ENCODE measurements at places on chromosomes 16 and 17. TPM values are rescaled to one million over a fixed set of nuclear protein-coding genes. Genes with fewer than 3 reads are reported as not detected.

DNA sequence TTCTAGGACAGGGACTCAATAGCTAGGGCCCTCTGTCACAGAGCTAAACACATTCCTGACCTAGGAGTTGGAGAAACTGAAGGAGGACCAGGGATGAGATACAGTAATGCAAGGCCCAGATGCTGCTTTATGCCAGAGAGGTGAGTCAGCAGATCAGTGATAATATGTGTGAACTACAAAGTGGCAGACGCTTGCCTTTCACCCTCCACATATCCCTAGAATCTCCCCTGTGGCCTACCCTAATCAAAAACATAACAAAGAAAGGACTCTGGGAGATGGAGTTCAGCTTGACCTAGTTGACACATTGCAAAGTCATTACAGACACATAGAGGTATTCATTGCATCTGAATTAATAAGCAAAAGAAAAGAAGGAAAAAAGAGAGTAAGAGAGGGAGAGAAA lies 417.6 kb upstream of the DYNLRB2 start:
- H3K4me3 ChIP-seq = no peak overlapping the region
- H3K27ac ChIP-seq = no peak overlapping the region
- no peak for DNase-seq
- H3K27me3 ChIP-seq = no peaks in the 10 kb centered on the region
- H3K36me3 ChIP-seq = no peaks in the 10 kb centered on the region
- H3K4me1 ChIP-seq = no peaks in the 10 kb centered on the region

DNA sequence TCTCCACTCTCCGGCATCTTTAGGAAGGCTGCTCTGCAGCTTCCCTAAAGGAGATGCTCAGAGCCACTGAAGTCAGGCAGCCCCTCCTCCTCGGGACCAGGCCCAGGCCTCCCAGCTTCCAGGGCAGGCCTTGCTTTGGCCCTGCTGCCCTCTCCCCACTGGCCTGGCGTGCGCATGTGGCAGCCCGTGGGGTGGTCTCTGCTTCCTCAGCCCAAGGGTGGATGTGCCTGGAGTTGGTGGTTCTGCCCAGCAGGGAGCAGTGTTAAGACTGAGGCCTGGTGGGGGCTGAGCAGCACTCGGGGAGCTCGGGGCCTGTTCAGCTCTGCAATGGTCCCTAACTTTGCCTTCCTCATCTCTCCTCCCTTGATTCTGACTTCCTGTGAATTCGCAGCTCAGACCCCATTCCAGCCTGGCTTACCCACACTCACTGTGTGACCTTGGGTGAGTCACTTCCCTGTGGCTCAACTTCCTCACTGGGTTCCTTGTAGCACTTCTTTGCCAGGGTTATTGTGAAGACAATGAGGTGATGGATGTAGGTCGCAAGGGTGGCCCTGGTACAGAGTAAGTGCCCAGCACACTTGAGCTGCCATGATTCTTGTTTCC lies 63.2 kb downstream of the NKD1 start:
- H3K36me3 ChIP-seq = no peaks in the 10 kb centered on the region
- H3K27ac ChIP-seq = no peak overlapping the region
- H3K4me3 ChIP-seq = no peak overlapping the region
- no peaks in the 10 kb centered on the region for H3K27me3 ChIP-seq
- H3K4me1 ChIP-seq = no peaks in the 10 kb centered on the region
- DNase-seq = no peak

HOXB13 gene
- not detected for total RNA-seq

ZP2 gene
- not detected for total RNA-seq

GRCh38 chr17:19288453-19288852 lies 51.3 kb downstream of the EPN2 start:
- peaks cover 15% of the 10 kb centered on the region for H3K36me3 ChIP-seq
- no peaks in the 10 kb centered on the region for H3K27me3 ChIP-seq
- no peak overlapping the region for H3K27ac ChIP-seq
- peak; percentile 82 for DNase-seq
- 0 out of 2 replicates have a peak overlapping the region, but pooled peaks have one; percentile 17 for H3K4me3 ChIP-seq

FOXN1 gene
- not detected for total RNA-seq

GRCh38 chr16:50522324-50522723 lies 25.9 kb upstream of the NKD1 start:
- DNase-seq = peak; percentile 3
- no peaks in the 10 kb centered on the region for H3K27me3 ChIP-seq
- no peak overlapping the region for H3K4me3 ChIP-seq

DNAH9 gene
- total RNA-seq = 0.22 TPM

DNA sequence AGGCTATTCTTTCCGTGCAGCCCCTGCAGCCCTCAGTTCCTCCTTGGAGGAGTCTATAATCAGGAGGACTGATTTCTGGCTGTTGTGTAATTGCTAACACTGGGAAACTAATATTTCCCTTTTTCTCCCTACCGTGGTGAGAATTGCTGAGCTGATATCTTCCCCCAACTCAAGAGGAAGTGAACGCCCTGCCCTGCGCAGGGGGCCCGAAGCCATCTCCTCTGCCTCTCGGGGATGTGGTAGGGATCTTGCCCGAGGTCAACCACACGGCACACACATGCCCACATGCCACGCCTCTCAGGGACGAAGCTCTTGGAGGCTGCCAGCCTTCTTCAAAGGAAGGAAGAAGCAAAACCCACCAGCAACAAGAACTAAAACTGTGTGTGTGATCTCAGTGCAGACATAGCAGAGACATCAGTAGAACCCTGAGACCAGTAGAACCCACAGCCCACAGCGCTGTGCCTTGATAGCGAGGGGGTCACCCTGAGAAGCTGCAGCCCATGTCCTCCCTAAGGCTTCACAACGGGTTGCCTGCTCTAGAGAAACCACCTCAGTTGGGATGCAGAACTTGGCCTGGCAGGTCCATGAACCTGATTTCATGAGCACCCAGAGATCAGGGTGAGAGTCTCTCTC lies 8.9 kb upstream of the ULK2 start:
- H3K27me3 ChIP-seq = no peaks in the 10 kb centered on the region
- no peaks in the 10 kb centered on the region for H3K36me3 ChIP-seq
- H3K4me1 ChIP-seq = no peaks in the 10 kb centered on the region
- H3K4me3 ChIP-seq = no peak overlapping the region
- no peak overlapping the region for H3K27ac ChIP-seq

GRCh38 chr17:60230358-60230757 lies 80.6 kb downstream of the CA4 start:
- DNase-seq = no peak
- no peak overlapping the region for H3K27ac ChIP-seq

DNA sequence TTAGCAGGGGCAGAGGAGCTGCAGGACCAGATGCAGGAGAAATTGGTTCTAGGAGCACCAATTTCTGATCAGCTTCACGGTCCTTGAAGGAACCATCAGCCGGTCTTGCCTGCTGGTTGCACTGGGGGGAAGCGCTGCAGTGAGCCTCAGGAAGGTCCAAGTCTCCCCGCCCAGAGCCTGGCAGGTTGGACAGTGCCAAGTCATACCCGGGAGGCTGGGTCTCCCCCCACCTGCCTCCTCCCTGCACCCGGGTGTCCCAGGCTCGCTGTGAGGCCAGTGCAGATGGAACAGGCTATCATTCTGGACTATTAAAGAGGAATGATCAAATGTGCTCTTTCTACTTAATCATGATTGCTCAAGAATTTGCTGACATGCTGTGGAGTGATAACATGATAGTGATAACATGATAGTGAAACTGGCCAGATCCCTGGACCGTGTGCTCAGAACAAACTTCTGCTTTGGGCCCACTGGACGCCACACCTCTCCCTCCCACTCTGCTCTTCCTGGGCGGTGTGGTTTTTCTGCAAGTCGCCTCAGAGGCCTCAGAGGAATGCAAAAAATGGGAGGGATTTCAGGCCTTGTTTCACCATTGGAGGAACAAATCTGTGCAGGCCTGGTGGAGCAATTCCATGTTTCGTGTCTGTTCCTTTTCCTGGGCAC lies 236.0 kb downstream of the IRF8 start:
- H3K27me3 ChIP-seq = no peaks in the 10 kb centered on the region
- H3K4me1 ChIP-seq = no peaks in the 10 kb centered on the region
- H3K27ac ChIP-seq = no peak overlapping the region

GRCh38 chr17:51435641-51436091 lies 175.3 kb downstream of the UTP18 start:
- H3K27me3 ChIP-seq = no peaks in the 10 kb centered on the region
- H3K4me1 ChIP-seq = no peaks in the 10 kb centered on the region
- no peak overlapping the region for H3K4me3 ChIP-seq
- H3K36me3 ChIP-seq = peaks cover 8% of the 10 kb centered on the region
- DNase-seq = peak; percentile 85

TMIGD1 gene
- not detected for total RNA-seq

GRCh38 chr16:60091071-60091470 lies 1357.0 kb upstream of the GOT2 start:
- peaks cover 11% of the 10 kb centered on the region for H3K36me3 ChIP-seq
- no peaks in the 10 kb centered on the region for H3K27me3 ChIP-seq
- no peak for DNase-seq

TMEM238L gene
- total RNA-seq = not detected

DNA sequence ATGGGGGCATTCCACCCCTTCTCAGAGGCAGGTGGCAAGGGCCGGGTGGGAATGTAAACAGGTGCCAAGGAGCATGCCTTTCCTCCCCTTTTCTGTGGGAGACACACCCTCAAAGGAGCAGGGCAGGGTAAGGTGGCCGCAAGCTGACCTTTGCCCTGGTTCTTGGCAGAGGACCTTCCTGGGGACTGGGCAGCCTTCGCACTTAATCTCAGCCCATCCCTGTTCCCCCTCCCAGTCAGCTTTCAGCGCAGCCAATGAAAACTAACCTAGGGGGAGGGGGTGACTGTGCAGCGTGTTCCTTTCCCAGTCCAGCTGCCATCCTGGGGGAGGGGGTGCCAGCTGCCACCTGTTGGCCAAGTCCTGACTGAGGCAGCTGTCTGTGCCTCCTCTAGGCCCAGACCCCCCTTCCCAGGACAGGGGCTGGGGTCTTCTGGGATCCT lies 2.8 kb downstream of the TRAF4 start:
- DNase-seq = peak; percentile 78
- no peak overlapping the region for H3K27ac ChIP-seq
- H3K36me3 ChIP-seq = peaks cover 43% of the 10 kb centered on the region
- peak overlapping the region; percentile 87 for H3K4me3 ChIP-seq

- no peaks in the 10 kb centered on the region for H3K36me3 ChIP-seq
- DNase-seq = peak; percentile 78
Observed at GRCh38 chr17:44587339-44587738, 30.1 kb downstream of the FZD2 start.

- no peaks in the 10 kb centered on the region for H3K36me3 ChIP-seq
- no peak overlapping the region for H3K27ac ChIP-seq
- H3K27me3 ChIP-seq = no peaks in the 10 kb centered on the region
- H3K4me1 ChIP-seq = peaks cover 2% of the 10 kb centered on the region
Observed at GRCh38 chr17:64984851-64985521, 65.7 kb upstream of the LRRC37A3 start.

DNA sequence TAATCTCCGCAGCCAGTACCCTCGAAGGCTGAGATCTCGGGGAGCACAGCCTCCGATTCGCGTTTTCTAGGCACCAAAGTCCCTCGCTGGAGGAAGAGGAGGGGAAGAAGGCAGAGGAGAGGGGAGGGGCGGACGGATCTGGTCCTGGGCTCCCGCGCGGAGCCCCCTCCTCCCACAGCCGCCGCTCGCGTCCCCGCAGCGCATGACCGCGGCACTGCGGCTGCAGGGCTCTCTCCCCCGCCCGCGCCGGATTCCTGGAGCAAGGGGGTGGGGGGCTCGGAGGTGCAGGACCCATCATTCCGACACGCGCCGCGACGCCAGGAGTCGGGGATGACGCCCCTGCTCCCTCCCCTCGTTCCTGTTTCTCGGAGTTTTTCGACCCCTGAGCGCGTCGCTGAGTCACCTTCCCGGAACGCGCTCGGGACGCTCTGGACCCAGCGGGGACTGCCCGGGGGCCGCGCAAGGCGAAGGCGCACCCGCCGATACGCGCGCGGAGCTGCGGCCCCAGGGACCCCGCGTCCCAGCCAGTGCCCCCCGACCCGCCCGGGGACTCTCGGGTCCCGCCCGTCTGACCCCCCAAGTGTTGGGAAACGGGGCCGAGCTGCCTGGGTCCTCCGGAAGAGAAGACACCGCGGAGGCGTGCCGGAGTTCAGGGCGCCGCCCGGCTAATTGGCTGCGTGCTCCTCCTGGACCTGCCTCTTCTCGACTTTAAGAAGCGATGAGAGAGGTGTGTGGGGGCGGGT lies 1.4 kb upstream of the SPHK1 start:
- peaks cover 3% of the 10 kb centered on the region for H3K36me3 ChIP-seq
- DNase-seq = peak; percentile 86
- H3K27ac ChIP-seq = no peak overlapping the region
- 0 out of 2 replicates have a peak, but pooled peaks cover 2% of the 10 kb centered on the region for H3K4me1 ChIP-seq
- H3K4me3 ChIP-seq = peak overlapping the region; percentile 96

KRTAP9-4 gene
- not detected for total RNA-seq

- no peaks in the 10 kb centered on the region for H3K36me3 ChIP-seq
- no peaks in the 10 kb centered on the region for H3K4me1 ChIP-seq
- no peak overlapping the region for H3K27ac ChIP-seq
- DNase-seq = peak; percentile 53
Observed at GRCh38 chr16:2341456-2342447, 1.2 kb upstream of the ABCA3 start.

GRCh38 chr17:63946440-63947363 lies 14.6 kb upstream of the CD79B start:
- DNase-seq = peak; percentile 74
- no peaks in the 10 kb centered on the region for H3K4me1 ChIP-seq
- H3K36me3 ChIP-seq = peaks cover 18% of the 10 kb centered on the region
- no peak overlapping the region for H3K27ac ChIP-seq

GRCh38 chr17:71850812-71851211 lies 270.0 kb upstream of the SOX9 start:
- no peak for DNase-seq
- H3K27ac ChIP-seq = no peak overlapping the region
- H3K4me3 ChIP-seq = no peak overlapping the region
- H3K36me3 ChIP-seq = no peaks in the 10 kb centered on the region
- no peaks in the 10 kb centered on the region for H3K27me3 ChIP-seq

- no peak overlapping the region for H3K4me3 ChIP-seq
- H3K27me3 ChIP-seq = no peaks in the 10 kb centered on the region
- no peaks in the 10 kb centered on the region for H3K36me3 ChIP-seq
- no peak overlapping the region for H3K27ac ChIP-seq
- DNase-seq = no peak
- no peaks in the 10 kb centered on the region for H3K4me1 ChIP-seq
Observed at GRCh38 chr17:3917391-3917931, 1.2 kb upstream of the P2RX1 start.

DNA sequence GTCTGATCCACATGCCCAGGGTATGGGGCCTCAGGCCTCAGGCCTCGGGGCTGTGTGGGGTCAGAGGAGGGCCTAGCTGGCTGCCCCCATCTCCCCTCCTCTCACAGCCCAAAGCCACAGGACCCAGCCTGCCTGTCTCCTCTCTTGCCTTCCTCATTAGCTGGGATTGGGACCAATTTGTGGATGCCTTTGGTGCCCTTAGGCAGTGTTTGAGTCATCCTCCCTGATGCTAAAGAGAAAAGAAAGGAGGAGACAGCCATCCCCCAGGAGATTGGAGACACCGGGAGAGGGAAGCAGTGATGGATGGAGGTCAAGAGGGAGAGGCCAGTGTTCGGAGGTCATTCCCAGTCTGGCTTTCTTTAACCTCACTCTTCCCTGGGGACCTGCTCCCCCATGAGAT lies 23.3 kb upstream of the NOG start:
- H3K27ac ChIP-seq = no peak overlapping the region
- no peak for DNase-seq
- H3K4me3 ChIP-seq = no peak overlapping the region
- no peaks in the 10 kb centered on the region for H3K27me3 ChIP-seq

GRCh38 chr17:57572062-57572461 lies 173.0 kb downstream of the CCDC182 start:
- H3K4me1 ChIP-seq = no peaks in the 10 kb centered on the region
- DNase-seq = no peak
- H3K36me3 ChIP-seq = no peaks in the 10 kb centered on the region
- no peak overlapping the region for H3K4me3 ChIP-seq
- H3K27me3 ChIP-seq = no peaks in the 10 kb centered on the region
